ENCODE measurements at places on chromosomes 11 and 22.
A peak's percentile ranks its signal among the peaks of the same experiment; 100 is the strongest.

- DNase-seq, result no peak
Measured at GRCh38 chr11:2328656-2329354, 27.0 kb downstream of the TSPAN32 start.

DNA sequence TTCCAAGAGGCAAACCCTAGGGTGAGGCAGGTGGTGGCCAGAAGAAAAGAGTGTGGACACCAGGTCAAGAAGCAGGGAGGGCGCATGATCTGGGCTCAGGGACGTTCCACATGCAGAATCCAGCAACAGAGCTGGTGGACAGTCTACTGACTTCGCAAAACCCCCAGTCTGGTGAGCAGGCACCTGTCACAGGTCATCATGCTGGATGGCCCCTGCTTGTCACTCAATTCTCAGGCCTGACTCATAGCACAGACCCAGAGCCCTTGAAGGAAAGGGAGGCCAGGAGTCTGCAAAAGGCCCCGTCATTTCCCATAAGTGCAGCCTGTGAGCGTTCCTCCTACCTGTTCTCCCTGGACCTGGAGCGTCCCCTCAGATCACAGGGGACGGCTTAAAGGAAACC is 18.2 kb downstream of the APOL4 start:
- no peak for DNase-seq

- DNase-seq, result no peak
Measured at GRCh38 chr11:25970726-25971508, 361.0 kb upstream of the ANO3 start.

- DNase-seq, result no peak
Measured at GRCh38 chr11:108351468-108351867, 115.9 kb downstream of the C11orf65 start.

GRCh38 chr11:57778318-57779037 is 16.9 kb downstream of the CTNND1 start:
- DNase-seq, result peak; percentile 100

DNA sequence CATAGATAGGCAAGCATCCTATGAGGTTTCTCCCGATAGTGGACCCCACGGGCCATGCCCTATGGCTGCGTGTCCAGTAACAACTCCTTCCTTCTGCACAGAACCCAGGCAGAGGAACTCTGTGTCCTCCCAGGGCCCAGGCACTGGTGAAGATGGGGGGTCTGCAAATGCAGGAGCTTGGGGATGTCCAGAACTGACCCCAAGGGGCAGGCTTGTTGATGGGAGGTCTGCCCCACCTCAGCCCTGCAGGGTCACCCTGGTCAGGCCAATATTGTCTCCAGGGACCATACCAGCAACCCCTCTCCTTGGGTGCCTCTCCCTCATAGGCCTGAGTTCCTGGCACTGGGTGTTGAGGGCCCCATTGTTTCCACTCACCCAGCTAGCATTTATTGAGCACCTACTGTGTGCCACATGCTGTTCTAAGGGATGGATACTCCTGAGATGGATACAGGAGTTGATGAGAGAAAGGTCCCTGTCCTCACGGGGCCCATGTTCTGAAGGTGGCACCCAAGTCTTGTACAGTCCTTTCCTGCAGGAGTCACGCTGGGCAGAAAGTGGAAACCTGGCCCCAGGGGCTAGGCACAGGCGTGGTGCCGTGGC is 26.3 kb upstream of the TXNRD2 start:
- no peak for DNase-seq

DNA sequence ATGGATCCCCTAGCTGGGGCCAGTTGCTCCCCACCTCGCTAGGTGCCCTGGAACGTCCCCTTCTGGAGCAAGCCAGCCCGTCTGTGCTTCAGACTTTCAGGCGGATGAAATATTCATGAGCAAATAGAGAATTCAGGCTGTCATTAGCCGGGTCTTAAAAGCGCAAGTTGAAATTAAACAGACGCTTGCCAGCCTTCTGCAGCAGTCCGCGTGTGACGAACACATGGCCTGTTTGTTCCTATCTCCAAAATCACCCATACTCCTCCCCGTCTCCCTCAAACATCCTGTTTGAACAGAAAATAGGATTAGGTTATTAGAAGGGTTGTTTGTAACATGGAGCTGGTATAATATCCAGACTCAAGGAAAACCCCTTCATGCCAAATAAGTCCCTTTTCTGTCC is 38.7 kb downstream of the MYO18B start:
- no peak for DNase-seq

DNA sequence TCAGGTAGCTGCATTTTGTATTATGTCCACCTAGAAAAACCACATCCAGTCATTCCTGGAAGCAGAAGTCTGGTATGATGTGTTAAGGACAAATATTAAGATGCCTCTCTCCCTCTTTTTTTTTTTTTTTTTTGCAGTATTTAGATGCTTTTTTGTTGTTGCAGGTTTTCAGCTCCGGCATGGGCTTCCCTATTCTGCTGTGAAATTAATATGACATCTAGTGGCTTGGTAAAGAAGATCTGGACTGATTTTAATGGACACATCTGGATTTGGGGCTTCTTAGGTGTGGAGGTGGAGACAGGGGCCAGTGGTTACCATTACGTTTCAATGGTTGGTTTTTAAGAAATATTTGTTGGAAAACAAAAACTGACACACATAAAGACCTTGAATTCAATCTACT is 47.5 kb upstream of the RASSF10 start:
- no peak for DNase-seq

DNA sequence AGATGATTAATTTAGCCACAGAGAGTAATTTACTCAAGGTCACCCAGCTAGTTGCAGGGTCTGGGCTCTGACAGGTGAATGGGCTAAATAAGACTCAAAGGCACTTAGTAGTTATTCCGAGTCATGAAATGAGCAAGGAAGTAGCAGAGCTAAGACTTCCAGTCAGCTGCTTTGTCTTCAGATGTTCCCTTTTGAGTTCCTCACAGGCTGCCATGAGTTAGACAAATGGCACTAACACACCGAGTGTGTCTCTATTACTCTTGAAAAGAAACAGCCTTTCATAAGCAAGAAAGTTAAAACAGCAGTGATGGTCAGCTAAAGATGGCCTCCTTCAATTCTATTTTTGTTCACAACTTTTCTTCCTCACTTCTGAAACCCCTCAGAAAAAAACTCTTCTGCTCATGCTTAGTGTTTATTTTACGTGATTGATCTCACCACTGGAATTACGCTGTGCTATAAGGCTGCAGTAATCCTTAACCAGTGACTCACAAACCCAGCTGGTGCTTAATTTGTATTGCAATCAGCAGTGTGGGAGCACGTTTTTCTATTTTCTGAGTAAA is 389.1 kb downstream of the AASDHPPT start:
- DNase-seq, result no peak

- no peak for DNase-seq
Measured at GRCh38 chr22:47030881-47031627, 268.6 kb downstream of the TBC1D22A start.

- no peak for DNase-seq
Measured at GRCh38 chr22:29979777-29980321, 96.9 kb downstream of the MTMR3 start.

DNA sequence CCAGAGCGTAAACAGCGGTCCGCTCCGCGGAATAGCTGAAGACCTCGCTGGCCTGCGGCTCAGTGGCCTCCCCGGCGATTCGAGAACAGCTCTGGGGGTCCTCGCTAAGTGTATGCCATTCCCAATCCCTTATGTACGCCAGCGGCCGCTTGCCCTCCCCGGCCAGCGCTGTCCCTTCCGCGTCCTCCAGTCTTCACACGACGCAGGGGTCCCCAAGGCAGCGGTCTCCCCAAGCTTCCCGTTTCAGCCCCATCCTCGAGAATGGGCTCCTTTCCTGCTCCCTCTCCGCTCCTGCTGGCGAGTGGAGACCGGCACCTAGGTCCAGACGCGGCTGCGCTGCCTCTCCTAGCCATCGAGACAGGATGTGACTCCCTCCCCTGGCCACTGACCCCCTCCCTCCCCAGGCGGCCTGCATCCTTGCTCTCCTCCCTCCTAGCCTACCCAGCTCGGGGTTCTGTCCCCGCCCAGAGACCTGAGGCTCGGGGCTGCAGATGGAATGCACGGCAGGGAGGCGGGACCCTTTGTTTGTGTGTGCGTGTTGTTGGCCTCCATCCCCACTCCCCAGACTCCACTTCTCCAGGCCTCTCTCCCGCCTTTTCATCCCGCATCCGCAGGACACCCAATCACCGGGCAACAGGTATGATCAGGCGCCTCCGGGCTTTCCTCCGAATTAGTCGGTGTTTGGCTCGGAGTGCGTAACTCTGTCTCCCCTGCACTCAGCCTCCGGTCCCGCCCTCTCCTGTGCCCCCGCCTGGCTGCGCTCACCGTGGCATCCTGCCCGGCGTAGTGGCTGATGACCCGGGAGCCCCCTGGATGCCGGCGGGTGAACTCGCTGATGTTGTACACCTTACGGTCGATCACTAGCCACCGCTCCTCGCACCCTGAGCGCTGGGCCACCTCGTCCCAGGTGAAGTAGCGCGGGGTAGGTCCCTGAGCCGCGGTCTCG is 740 bp downstream of the FADS1 start:
- DNase-seq, result peak; percentile 68

- DNase-seq, result no peak
Measured at GRCh38 chr11:127369356-127369755, 368.8 kb upstream of the KIRREL3 start.

GRCh38 chr11:70508231-70508480 is 109.8 kb downstream of the CTTN start:
- DNase-seq, result no peak

GRCh38 chr11:113553915-113554314 is 78.7 kb upstream of the DRD2 start:
- DNase-seq, result no peak

GRCh38 chr22:19832476-19833108 is 22.1 kb downstream of the GNB1L start:
- no peak for DNase-seq

DNA sequence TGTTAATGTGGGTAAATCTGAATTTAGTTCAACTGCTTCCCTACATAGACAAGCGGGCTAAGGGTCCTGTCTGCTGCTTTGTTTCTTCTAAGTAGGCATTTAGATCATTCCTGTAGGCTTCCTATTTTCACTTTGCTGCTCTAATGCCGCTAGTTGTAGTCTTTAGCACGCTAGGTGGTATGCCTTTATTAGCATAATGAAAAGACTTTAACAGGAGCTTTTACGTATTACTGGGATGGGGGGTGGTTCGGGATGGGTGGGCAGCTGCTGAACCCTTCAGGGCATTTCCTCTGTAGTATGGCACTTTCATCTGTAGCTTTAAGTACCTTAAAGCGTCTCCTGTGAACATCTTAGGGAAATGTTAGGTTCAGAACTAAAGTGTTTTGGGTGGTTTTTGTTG is 85.3 kb downstream of the GGT1 start:
- DNase-seq, result no peak

- no peak for DNase-seq
Measured at GRCh38 chr11:89477175-89477574, 14.0 kb downstream of the NOX4 start.

GRCh38 chr11:116352881-116353280 is 419.9 kb downstream of the BUD13 start:
- no peak for DNase-seq
